ENCODE measurements at places on chromosomes 2 and 18.

GRCh38 chr2:222307143-222307756 is 8.5 kb upstream of the PAX3 start:
- DNase-seq = no peak

DNA sequence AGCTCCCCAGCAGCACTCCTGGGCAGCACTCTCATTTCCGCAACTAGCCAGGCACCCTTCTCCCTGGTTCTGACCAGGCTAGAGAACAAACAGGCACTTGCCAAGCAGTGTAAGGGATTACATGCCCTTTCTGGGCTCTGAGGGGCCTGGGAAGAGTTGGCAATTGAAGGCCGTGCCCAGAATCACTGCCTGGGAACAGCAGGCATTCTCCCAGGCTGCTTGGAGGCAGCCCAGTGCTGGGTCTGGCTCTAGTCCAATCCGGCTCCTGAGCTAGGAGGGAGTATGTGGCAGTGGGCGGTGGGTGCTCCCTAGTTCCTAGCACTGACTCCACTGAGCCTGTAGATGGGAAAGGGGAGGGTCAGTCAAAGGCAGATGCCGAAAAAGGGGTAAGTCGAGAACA is 34.1 kb upstream of the SP3 start:
- DNase-seq = no peak

GRCh38 chr2:99926986-99927385 is 215.4 kb downstream of the AFF3 start:
- no peak for DNase-seq

GRCh38 chr2:1968988-1969700 is 224.8 kb upstream of the PXDN start:
- DNase-seq = no peak

DNA sequence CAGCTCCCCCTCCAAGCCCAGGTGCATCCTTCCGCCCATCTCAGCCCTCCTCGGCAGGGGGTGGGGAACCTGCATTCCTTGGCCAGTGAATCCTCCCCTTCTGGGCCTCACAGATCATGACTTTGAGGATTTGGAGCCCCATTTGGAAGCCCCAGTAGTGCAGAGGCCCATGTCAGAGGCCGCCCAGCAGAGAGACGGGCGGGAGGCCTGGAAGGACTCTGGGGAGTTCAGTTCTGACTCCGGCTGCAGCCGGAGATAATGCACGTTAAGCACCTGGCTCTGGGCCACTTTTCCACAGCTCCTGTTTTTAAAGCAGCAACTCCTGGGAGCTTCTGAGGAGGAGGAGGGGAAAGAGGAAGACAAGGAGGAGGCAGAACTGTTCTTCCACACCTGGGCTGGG is 14.9 kb downstream of the ATOH8 start:
- no peak for DNase-seq

DNA sequence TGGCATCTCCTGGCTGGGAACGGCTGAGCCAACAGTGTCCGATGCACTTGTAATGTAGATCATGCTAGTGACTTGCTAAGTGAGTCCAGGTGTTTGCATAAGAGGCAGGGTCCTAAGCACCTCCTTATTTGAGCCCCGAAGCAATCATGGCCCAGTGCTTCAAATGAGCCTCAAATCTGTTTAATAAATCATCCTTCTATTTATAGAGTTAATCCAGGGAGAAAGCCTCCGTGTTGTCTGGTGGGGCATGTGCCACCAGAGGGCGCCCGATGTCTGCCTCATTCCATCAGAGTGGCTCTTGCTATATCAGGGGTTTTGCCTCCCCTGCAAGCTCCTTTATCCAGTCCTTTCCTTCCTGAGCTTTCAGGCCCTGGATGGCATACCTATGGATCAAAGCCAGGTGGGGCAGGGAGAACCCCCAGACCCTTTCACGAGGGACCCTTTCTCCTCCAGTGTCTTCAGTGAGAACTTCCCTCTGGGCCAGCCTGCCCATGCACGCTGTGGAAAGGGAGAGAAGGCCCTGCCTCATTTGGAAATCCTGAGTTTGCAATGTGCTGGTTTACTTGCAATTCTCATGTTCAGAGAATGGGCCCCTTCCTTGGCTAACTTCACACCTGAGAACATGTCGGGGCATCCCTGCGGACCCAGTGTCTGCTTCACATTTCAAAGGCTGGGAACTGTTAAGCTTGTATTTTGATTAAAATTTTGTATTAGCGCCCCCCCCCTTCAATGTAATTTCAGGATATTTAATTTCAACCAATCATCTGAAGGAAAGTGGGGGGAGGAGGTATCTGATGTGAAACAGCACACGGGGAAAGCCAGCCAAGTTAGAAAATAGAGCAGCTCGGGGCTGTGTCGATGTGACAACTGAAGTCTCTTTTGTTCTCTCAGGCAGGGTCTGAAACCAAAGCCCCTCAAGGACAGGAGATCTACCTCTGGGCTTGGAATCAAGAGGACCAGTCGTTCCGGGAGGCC is 39.7 kb downstream of the RDH14 start:
- DNase-seq = peak; percentile 66

- DNase-seq = no peak
Measured at GRCh38 chr2:120831891-120832290, 96.2 kb downstream of the GLI2 start.

DNA sequence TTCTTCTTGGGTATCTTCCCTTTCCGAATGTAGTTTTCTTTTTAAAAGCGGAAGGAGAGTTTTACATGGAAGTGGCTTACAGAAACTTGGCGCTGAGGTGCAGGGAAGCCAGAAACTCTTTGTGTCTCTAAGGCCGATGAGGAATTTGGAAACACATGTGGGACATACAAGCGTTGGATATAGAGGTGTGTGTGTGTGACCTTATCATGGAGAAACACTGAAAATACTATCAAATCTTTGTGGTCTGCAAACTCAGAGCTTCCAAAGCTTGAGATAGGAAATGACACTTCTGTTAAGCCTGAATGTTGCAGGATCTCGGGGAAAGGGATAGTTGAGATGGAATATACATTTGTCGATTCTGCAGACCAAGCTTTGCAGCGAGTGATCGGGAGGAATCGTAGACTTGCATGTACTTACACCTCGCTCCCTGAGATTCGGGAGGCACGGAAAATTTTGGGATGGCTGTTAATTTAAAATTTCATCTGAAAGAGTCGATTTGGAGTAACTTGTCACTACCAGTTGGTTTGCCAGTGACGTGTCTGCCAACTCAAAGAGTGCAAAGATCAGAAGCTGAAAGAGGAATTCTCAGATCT is 1.0 kb downstream of the NAB1 start:
- no peak for DNase-seq

DNA sequence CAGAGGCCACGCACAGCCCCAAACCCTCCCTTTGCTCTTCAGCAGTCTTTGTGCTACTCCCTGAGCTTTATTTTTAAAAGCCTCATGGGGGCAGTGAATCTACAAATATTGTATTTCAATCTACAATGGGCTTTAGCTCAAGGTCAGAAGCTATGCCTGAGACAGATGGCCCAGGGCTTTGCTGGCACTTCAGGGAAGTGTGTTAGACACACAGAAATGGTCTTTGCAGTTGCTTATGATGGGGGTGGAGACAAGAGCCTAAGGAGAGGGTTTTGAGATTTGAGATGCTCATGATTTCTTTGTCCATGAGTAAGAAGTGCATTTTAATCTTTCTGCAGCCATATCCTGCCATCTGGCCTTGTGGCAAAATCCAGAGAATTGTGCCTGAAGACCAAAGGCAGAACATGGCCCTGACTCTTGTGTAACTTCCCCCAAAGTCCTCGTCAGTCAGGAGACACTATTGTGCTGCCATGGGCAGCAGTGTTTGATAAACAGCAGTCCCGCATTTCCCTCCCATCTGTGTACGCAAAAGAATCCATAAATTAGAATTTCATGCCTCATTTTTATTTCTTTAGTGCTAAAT is 92.6 kb downstream of the VAPA start:
- DNase-seq = no peak

- no peak for DNase-seq
Measured at GRCh38 chr2:224372641-224373040, 29.3 kb downstream of the FAM124B start.

DNA sequence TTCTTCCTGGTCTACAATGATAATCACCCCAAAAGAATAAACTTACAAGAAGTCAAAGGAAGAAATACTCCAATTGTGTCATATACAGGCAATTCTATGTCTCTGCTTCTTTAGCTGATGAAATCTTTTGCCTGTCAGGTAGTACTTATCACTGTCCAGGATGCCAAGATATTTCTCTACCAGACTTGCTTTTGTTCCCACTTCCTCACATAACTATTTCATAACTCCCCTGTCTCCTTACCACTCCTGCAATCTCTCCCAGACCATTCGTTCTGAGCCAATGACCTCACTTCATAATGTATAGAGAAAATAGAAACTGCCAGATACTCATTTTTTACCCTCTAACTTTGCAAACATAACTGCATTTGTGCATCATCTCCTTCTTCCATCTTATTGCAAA is 39.1 kb downstream of the HNMT start:
- DNase-seq = no peak

DNA sequence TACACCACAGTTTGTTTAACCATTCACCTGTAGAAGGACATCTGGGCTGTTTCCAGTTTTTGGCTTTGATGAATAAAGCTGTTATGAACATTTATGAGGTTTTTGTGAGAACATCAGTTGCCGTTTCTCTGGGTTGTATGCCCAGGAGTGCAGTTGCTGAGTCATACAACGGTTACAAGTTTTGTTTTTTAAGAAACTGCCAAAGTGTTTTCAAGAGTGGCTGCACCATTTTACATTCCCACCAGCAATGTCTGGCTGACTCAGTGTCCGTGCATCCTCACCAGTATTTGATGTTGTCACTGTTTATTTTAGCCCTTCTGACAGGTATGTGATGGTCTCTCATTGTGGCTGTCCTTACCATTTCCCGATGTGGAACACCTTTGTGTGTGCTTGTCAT is 48.0 kb upstream of the GPR17 start:
- DNase-seq = no peak

- no peak for DNase-seq
Measured at GRCh38 chr18:73407506-73407905, 539.7 kb upstream of the NETO1 start.

DNA sequence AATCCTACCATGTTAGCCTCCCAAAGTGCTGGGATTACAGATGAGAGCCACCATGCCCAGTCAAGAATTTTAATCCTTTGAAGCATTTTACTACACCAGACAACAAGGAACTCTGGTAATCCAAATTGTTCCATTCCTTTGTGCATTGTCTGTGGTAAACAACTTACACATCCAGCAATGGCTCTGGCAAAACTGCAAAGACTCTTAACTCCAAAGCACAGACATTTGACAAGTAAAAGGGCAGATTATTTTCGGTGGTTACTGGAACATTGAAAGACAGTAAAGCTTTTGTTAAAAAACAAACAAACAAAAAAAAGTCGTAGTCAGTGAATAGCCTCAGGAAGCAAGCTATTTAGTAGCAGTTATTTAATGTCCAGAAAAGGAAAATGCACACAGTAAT is 33.2 kb upstream of the RMND5A start:
- DNase-seq = no peak

GRCh38 chr2:27689424-27689823 is 25.7 kb downstream of the SLC4A1AP start:
- no peak for DNase-seq

- no peak for DNase-seq
Measured at GRCh38 chr18:11672846-11673454, 16.1 kb upstream of the GNAL start.

- DNase-seq = no peak
Measured at GRCh38 chr2:5984946-5985345, 292.8 kb downstream of the SOX11 start.

DNA sequence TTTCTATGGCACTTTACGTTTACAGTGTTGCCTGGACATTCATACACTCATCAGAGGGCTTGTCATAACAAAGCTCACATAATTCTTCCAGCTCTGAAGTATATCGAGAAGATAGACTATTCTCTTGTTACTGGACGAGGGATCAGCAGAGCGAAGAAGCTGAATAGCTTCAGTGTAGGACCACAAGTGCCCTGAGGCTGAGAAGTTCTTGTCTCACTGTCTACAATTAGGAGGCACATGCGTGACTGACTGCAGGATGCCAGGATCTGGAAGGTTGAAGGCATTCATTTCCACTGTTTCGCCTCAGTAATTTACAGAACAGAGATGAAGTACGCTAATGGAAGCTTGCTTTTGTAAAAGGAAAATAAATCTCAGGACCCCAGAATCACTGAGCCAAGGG is 9.6 kb downstream of the SH3YL1 start:
- no peak for DNase-seq

DNA sequence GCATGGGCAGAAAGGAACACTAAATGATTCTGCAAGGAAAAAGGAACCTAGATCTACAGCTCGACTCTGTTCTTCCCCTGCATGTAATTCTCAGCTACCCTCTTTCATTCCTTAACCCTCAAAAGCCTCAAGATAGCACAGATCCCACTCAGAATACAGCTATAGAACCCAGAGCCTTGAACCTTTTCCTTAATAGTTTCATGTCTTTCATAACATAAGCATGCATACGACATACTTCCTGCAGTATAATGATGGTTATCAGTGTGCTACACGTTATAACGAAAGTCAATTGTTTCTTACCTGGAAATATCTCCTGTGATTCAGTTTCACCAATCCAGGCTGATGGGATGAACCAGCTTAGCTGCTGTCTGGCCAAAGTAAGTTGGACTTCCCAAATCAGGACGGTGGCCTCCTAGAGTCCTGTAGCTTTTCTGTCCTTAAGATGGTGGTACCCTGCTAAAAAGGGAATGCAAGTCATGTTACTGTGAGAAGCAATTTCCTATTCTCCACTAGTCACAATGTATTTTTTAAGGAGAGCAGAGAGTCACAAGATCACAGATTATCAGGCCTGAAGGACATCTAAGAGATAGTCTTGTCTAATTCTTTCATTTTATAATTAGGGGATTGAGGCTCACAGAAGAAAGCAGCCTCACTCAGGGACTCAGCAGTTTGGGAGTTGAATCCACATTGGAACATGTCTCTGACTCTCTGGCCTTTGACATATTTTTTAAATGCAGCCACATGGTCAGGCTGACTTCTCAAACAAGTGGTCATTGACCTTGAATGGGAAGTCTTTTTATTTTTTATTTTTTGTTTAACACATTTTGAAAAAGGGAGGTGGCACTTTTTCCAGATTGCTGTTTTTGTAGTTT is 41.8 kb downstream of the CYRIA start:
- DNase-seq = no peak

- DNase-seq = no peak
Measured at GRCh38 chr2:121149384-121149783, 135.6 kb downstream of the TFCP2L1 start.

DNA sequence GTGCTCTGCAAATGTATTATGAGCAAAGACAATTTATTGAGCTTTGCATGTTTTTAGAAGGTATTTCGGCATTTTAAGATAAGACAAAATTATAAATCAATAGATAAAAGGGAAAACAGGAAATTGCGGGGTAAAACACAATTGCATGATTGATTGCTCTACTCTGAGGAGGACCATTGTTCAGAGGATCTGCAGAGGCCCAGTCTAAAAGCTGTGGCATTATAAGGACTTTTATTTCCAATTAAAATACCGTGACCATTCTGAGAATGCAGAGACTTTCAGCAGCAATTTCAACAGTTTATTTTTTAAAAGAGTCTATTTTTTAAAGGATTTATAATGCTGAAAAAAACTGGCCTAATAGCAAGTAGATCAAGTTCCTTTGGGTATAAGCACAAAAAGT is 62.0 kb downstream of the TPGS2 start:
- no peak for DNase-seq

- DNase-seq = no peak
Measured at GRCh38 chr2:182522405-182522896, 95.6 kb upstream of the PDE1A start.

Data from stimulated activated CD8-positive, alpha-beta memory T cell treated with anti-CD3 and anti-CD28 coated beads, Interleukin-15, amount 100 ng/mL, for 24 hours (primary cell).